Urinary bladder (tissue), 4 donors: ENCODE measurements at places on chromosomes 12 and 14. TPM values are rescaled to one million over a fixed set of nuclear protein-coding genes. Genes with fewer than 3 reads are reported as not detected.

LGMN gene
- total RNA-seq, result 76.5 TPM

- DNase-seq, result no peak
Measured at GRCh38 chr12:544941-545635, 85.3 kb downstream of the B4GALNT3 start.

DNA sequence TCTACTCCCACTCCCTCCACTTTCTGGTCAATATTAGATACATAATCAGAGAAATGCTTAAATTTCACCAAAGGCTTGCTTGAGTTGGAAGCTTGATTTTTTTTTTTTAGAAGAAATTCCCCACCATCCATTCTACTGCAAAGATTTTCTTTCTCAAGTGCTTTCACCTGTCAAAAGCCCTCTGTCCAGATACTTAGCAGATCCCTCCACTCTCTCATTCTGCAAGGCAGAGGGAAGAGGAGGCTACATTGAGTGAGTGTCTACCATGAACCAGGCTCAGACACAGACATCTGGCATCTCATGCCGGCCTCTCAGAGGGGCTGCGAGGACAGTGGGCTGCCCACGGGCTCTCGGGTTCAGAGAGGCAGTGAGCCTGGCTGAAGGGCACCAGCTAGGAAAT is 127.6 kb upstream of the GSC start:
- DNase-seq, result no peak

DNA sequence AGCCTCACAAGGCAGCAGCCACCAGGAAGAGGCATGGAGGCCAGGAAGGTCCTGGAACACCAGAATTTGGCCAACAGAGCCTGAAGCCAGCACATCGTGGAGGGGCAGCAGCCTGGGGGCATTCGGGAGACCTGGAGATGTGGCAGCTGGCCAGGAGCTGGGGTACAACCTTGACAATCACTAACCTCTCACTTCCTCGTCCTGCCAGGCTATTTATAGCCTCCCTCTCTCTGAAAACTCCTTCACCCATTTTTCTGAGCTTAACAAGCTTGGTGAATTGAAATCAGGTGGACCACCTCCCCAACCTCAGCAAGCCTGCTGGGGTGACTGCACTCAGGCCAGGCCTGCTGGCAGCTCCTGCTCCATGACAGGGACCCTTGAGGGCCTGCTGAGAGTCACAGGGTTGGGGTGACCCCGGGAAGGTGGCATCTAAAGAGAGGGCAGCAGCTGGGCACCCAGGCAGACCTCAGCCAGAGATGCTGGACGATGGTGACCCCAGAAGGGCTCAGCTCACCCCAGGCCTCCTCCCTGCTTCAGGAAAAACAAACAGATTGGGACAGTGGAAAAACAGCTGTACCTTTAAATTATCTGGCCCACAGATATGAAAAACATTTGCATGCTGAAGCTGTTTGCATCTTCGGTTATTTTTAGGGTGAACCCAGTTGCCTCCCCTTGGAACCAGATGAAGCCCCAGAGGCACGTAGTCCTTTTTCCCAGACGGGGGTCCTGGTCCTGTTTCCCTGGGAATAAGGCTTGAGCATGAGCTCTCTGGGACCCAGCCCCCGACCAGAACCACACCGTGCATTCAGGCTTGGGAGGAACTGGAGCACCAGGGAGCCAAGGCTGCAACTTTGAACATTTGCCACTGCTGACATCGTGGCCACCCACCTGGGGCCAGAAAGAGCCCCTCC is 67.0 kb downstream of the PITPNM2 start:
- no peak for DNase-seq

DNA sequence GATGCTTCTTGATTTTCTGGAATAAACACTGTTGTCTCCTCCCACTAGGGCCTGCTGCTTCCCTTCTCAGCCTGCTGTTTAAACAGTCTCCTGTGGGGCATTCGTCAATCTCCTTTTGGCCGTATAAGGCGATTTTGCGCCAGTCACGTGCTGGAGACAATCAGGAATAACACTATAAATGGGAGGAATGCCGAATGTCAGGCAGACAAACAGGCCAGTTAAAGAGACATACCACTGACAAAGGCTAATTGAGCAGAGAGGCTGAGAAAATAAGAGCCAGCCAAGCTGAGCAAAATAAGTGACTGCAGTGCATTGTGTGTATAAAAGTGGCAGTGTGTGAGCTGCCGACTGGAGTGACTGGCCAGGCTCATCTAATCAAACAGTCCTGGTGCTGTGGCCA is 23.3 kb downstream of the DMAC2L start:
- no peak for DNase-seq

DNA sequence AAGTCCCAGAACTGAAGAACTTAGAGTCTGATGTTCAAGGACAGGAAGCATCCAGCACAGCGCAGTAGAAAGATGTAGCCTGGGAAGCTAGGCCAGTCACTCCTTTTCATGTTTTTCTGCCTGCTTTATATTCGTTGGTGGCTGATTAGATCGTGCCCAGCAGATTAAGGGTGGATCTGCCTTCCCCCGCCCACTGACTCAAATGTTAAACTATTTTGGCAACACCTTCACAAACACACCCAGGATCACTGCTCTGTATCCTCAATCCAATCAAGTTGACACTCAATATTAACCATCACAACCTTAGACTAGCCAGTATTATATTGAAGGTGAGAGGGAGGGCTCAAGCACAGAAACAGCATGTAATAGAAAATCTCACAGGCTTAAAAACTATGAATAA is 222.9 kb downstream of the C12orf50 start:
- DNase-seq, result no peak

- no peak for DNase-seq
Measured at GRCh38 chr12:30423330-30423729, 272.3 kb downstream of the IPO8 start.

GRCh38 chr12:58745348-58746125 is 174.8 kb downstream of the LRIG3 start:
- DNase-seq, result no peak

GRCh38 chr14:79256380-79256779 is 954.9 kb downstream of the DIO2 start:
- no peak for DNase-seq
